ENCODE measurements at places on chromosomes 4 and X. TPM values are rescaled to one million over a fixed set of nuclear protein-coding genes. Genes with fewer than 3 reads are reported as not detected.

SHROOM3 gene
- total RNA-seq: 11.7 TPM

ARHGAP36 gene
- not detected for total RNA-seq

C4orf54 gene
- total RNA-seq: not detected

DNA sequence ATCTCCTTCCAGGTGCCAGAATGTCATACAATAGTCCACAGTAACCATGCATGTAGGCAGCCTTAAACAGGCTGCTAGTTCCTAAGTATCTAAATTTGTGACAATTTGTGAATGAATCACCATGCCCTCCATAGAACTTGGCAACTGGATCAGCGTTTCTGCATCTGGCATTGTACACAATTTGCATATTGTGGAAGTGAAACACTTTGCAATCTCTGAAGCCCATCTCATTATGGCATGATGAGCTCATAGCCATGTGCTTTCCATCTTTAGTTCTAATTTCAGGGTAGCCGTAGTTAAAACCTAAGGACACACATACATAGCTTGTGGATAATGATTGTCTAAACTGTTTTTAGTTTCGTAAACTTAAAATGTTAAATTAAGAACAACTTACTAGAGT is 573.6 kb downstream of the PPP4R3C start:
- DNase-seq: no peak

DNA sequence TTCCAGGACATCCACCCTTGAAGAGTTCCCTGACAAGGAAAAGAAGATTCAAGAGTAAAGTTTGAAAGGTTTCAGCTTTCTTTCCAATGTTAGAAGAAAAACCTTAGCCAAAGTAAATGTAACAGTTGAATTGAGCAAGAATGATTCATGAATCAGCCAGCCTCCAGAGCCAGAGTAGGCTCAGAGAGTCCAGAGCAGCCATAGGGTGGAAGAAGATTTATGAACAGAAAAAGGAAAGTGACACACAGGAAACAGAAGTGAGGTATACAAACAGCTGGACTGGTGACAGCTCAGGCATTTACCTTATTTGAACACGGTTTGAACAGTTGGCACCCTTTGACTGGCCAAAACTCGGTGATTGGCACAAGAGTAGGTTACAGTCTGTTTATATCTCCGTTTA is 63.2 kb downstream of the QDPR start:
- no peak for DNase-seq

GRCh38 chr4:5215321-5215720 is 164.0 kb downstream of the STK32B start:
- DNase-seq: no peak

GRCh38 chr4:94410678-94411206 is 41.0 kb upstream of the PDLIM5 start:
- no peak for DNase-seq

Measured in pancreas (tissue), 10 donors.